ENCODE measurements at places on chromosomes 7 and 10. TPM values are rescaled to one million over a fixed set of nuclear protein-coding genes. Genes with fewer than 3 reads are reported as not detected.

Gene PTF1A
- not detected for total RNA-seq

Gene CYP17A1
- total RNA-seq: 7.7 TPM

DNA sequence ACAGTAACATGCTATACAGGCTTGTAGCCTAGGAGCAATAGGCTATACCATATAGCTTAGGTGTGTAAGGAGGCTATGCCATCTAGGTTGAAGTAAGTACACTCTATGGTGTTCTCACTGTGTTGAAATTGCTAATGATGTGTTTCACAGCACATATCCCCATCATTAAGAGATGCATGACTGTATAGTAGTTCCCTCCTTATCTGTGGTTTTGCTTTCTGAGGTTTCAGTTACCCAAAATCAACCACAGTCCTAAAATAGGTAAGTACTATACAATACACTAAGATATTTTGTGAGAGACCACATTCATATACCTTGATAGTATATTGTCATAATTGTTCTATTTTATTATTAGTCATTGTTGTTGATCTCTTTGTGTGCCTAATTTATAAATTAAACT is 12.7 kb downstream of the FZD1 start:
- H3K27me3 ChIP-seq: no peaks in the 10 kb centered on the region
- no peaks in the 10 kb centered on the region for H3K4me1 ChIP-seq

GRCh38 chr10:62029401-62029800 is 127.9 kb downstream of the ARID5B start:
- H3K27ac ChIP-seq: no peak overlapping the region
- no peaks in the 10 kb centered on the region for H3K4me1 ChIP-seq
- H3K27me3 ChIP-seq: no peaks in the 10 kb centered on the region
- no peak for DNase-seq
